Thyroid gland (tissue), 4 donors: ENCODE measurements at places on chromosomes 4 and X. TPM values are rescaled to one million over a fixed set of nuclear protein-coding genes. Genes with fewer than 3 reads are reported as not detected.

DNA sequence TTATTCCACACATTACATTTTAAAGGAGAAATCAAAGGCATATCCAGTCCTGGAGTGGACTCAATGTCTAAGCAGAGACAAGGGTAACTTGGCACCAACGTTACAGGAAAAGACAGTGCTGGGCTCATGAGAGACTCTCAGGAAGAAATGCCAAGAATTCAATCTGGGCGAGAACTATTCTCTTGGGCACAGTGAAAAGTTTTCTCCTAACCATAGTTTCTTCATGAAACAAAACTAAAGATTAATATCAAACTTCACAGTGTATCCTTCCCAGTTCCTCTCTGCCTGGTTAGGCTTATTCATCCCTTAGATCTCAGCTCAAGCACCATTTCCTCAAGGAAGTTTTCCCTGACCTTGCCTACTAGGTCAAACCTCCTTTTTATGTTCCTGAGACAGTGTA, 109.4 kb upstream of the TLL1 start:
- DNase-seq = peak; percentile 12

Gene TMPRSS11B
- not detected for total RNA-seq

DNA sequence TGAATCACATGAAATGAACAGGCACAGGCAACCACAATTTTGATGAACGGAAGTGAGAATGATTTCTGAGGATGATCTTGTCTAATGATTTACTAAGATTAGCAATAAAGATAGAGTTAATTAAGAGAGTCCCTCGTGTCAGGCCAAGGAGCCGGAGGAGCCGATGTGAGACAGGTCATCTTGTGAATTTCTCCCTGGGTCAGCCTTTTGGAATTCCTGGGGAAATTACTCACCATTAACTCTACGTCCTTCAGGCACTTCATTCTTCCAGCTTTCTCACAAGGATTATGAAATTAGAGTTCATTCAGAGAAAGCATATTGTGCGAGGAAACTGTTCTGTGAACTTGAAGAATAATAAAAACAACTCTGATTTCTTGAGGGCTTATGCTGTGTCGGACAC, 86.7 kb downstream of the PSAPL1 start:
- no peak for DNase-seq

DNA sequence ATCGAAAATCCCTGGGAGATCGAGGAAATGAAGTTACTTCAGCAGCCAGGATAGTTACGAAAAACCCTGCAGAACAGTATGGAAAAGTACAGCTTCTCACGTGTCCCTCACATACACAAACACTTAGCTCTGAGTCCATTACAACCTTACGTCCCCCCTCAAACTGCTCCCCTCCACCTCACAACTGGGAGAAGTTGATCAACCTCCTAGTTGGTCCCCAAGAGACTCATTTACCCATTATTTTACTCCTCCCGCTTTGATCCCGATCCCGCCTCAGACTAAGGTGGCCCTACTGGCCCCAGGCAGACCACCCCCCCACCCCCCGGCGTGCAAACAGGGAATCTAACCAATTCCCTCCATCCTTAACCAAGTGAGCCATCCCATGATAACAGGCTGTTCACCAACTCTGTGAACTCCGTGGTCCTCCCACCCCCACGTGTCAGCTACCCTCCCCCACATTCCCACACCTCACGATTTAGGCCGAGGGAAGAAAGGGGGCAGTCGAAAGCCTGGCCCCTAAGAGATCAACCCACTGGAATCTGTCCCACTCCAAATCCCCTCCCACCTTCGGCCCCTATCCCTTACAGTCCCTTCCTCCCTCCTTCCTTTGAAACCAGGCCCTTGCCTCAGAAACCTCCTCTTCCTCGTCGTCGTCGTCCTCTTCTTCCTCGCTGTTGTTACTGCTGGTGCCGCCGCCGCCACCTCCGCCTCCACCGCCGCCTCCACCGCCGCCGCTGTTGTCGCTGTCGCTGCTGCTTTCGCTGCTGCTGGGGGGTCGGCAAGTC, 755 bp downstream of the ANKRD17 start:
- DNase-seq = peak; percentile 44

- DNase-seq = no peak
Observed at GRCh38 chrX:11589641-11590040, 76.1 kb downstream of the ARHGAP6 start.

DNA sequence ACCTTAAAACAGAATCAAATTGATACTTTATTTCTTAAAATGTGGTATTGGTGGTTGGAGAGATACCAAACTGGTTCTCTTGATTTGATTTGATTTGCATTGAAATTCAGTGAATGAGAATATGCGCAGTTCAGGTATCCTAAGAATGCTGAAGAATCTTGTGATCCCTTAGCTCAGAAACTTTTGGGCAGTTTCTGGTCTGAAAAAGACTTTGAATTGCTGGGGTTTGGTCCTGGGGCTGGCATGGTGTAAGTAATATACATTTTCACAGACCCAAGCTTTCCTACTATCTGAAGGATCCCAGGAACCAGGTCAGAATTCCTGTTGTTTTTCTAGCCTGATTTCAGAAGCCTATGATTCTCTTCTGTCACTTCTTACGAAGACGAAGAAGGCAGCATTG, 6.6 kb downstream of the RAB33B start:
- DNase-seq = no peak

Gene FAM184B
- not detected for total RNA-seq

Gene IGSF1
- total RNA-seq = 1.1 TPM

GRCh38 chr4:40908702-40909362, 159.1 kb downstream of the NSUN7 start:
- peak; percentile 49 for DNase-seq

GRCh38 chr4:6183740-6184139, 16.6 kb downstream of the JAKMIP1 start:
- no peak for DNase-seq

Gene TMEM129
- total RNA-seq = 86.4 TPM

Gene MTNR1A
- total RNA-seq = not detected

- DNase-seq = no peak
Observed at GRCh38 chr4:141002323-141002805, 130.9 kb downstream of the RNF150 start.

- DNase-seq = no peak
Observed at GRCh38 chrX:53263597-53264094, 17.7 kb downstream of the IQSEC2 start.

DNA sequence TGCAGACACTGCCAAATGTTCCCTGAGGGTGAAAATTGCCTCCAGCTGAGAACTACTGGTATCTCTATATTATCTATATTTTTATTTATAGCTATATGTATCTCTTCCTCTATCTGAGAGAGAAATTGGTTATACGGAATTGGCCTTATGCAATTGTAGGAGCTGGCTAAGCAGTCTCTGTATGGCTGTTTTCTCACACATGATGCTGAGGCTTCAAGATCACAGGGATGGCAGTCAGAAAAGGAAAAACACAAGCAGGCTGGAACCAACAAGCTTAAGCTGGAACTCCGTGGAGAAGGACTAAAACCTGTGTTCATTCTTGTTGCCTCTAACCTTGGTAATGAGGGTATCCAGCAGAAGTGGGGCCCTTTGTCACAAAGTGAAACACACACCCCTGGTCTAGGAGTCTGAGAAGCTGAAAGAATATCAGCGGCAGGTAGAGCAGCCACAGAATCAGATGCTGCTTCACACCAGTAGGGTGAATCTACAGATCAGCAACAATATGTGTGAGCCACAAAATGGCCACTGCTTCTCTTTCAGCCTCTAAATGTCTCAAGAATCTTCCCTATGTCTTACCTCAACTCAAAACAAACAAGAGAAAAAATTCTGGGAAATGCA, 166.5 kb upstream of the PPP1R2C start:
- no peak for DNase-seq

Gene CXCL8
- total RNA-seq = 1.4 TPM

GRCh38 chr4:10186228-10187214, 69.9 kb upstream of the WDR1 start:
- no peak for DNase-seq

DNA sequence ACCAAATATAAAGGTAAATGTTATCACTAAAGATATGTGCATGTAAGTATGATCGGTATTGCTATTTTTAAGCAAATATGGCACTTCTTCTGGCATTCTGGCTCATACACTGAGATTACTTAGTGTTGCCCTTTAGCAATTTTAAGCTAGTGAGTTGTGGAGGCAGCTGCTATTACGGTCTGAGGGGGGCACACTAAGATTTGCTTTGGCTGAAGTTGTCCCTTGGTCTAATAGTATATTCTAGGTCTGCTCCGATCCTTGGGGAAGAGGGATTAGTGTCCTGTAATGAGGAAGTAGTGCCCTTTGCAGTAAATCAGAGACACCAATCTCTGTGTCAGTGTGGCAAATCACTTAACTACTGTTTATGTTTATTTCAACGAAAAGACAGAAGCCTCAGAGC, 196.5 kb upstream of the FTHL17 start:
- DNase-seq = no peak

Gene CYSLTR1
- 6.3 TPM for total RNA-seq

DNA sequence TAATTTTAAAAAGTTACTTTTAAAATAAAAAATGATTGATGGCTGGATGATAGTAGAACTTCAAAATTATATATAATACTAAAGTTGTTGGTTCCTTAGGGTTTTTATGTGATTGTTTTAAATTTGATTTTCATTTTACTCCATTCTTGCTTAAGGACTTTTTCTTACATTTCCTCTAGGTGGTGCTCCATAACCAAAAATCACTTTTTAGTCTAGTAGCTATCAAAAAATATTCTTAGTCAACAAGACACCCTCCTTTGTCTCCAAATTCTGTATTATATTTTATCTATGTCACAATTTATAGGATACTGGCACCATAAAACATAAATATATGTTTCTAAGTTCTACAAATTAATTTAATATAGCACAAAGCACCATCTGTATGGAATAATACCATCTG, 67.2 kb upstream of the BRWD3 start:
- DNase-seq = no peak

Gene ARMCX1
- total RNA-seq = 29.6 TPM

Gene ERCC6L
- total RNA-seq = not detected

Gene HAUS3
- 20.8 TPM for total RNA-seq

Gene IL21
- not detected for total RNA-seq

GRCh38 chr4:22021106-22021505, 72.5 kb upstream of the KCNIP4 start:
- no peak for DNase-seq

DNA sequence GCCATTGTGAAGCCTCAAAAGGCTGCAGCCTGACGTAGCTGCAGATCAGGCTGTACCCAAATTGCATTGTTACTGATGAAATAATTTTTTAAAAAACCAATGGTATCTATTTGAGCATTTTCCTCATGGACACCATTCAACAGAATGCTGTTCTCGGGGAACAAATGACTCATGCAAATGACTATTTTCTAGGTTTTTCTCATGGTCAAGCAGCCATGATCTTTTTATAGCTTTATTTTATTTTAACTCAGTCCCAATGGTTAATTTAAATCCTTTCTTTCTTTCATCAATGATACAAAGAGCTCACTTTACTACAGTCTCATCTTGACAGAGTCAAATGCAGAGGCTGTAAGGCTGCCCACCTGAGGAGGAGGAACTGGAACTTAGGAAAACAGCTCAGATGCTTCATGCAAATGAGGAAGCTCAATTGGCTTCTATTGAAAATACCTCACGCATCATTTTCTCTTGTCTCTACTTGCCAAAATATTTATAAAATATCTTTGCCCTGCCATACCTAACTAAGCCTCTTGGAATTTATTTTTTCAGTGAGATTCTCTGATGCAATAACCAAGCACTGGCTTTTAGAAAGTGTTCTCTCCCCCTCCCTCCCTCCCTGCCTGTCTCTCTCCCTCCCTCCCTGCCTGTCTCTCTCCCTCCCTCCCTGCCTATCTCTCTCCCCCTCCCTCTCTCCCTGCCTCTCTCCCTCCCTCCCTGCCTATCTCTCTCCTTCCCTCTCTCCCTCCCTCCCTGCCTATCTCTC, 81.0 kb downstream of the SORBS2 start:
- DNase-seq = no peak

- no peak for DNase-seq
Observed at GRCh38 chr4:3054169-3054759, 20.1 kb downstream of the HTT-AS start.

GRCh38 chr4:90234916-90235547, 107.8 kb downstream of the CCSER1 start:
- no peak for DNase-seq

DNA sequence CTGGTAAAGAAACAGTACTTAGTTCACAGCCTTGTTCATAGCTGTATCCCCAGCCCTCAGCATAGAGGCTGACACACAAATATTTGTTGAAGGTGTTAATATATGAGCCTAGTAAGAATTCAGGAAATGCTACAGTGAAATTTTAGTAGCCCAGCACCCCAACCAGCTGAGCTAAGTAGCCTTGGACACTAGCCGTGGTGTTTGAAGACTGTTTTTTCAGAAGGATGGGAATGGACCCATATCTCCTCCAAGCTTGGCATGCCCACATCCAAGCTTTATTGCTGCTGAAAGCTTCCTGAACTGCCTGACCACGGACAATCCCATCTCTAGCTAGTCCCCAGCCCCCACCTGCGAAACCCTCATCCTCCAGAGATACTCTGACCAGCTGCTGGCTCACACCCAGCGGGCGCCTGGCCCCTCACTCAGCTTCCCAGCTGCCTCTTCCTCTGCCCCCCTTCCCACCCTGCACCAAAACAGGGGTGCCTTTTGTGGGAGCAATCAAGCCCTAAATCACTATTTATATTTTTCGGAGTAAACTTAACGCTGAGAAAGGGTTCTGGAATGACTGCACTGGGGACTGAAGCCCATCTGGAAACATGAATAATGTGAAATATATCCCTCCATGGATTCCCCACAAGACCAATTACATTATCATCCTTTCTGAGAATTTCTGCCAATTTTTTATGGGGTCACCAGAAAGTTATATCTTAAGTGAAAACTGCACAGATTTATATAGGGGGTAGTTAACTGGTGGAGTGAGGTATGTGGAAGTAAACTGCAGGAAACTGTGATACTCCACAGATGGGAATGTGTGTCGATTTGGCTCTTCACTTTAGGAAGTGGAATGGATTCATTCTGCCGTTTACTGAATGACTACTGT, 41.1 kb upstream of the CBR4 start:
- no peak for DNase-seq

Gene ASB9
- total RNA-seq = 2.5 TPM

Gene MCTS1
- total RNA-seq = 31.6 TPM

Gene NPY5R
- total RNA-seq = not detected

Gene SMIM31
- not detected for total RNA-seq

Gene EPGN
- not detected for total RNA-seq

DNA sequence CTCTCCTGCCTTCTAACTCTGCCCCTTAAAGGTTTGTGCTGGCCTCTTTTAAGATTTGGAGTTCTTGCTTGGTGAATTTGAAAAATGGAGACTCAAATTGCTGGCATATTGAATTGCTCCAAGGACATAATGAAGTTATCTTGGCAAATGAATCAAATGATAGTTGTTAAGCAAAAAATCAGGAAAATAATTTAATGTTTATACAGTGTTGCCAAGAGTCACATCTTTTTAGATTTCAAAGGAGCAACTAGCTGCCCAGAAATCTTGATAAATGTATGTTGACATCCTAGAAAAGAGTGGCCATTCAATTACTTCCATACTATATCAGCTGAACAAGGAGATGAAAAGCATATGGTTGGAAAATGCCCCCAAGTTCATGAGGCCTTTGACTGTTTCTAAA, 610.0 kb upstream of the LCORL start:
- DNase-seq = no peak

DNA sequence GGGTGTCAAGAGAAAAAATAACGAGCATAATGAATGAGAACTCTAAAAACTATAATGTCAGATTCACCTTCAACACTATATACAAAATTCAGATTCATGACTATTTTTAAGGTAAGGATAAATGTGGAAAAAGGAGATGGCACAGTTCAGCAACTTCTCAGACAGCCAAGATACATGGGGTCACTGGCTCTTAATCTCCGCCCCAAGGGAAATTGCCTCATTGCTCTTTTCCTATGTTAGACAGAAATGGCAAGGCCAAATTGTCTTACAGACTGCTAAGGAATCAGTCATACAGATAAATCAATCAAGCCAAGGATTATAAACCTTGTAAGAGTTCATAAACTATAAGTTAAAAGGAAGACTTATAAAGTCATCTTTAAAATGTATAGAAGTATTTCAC, 183.4 kb downstream of the OPHN1 start:
- DNase-seq = no peak
